ENCODE measurements at places on chromosomes 5 and 9.

- no peak for DNase-seq
Measured at GRCh38 chr9:109455861-109456260, 42.2 kb downstream of the PTPN3 start.

DNA sequence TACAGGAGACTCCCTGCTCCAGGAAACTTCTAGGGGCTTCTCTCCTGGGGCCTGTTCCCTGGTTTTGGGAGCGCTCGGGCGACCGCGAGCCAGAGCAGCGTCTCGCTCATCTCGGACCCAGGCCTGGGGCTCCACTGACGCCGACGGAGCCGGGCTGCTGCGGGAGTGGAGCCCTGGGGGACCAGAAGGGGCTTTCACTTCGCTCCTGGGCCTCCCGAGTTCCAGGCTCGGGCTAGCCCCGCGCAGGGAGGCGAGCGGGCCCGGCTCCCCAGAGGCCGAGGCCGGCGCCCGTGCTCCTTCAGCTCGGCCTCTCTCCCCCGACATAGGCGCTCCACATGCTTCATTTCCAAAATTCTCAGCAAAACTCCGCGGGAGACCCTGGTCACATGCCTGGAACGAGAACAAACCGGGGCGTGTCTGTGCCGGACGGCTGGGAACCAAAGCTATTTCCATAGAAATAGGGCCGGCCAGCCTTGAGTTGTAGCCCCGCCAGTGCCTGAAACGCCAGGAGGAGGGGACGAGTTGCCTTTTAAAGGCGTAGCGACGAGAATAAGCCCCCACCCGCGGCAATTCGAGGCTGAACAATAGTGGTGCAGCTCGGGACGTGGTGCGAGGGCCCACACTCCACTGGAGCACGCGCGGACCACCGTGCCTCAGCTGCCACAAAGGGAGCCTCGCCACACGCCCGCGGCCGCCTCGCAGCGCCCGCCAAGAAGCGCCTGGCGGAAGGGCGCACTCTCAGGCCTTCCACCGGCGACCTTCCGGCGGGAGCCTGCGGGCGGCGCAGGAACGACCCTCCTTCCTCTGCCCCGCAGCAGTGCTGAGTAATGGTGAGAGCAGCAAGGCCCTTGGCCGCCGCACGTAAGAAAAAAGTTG, 1.1 kb upstream of the G3BP1 start:
- DNase-seq = peak; percentile 72

GRCh38 chr9:134676886-134677285, 35.3 kb downstream of the COL5A1 start:
- DNase-seq = no peak

- no peak for DNase-seq
Measured at GRCh38 chr5:146334074-146334533, 4.5 kb upstream of the POU4F3 start.

DNA sequence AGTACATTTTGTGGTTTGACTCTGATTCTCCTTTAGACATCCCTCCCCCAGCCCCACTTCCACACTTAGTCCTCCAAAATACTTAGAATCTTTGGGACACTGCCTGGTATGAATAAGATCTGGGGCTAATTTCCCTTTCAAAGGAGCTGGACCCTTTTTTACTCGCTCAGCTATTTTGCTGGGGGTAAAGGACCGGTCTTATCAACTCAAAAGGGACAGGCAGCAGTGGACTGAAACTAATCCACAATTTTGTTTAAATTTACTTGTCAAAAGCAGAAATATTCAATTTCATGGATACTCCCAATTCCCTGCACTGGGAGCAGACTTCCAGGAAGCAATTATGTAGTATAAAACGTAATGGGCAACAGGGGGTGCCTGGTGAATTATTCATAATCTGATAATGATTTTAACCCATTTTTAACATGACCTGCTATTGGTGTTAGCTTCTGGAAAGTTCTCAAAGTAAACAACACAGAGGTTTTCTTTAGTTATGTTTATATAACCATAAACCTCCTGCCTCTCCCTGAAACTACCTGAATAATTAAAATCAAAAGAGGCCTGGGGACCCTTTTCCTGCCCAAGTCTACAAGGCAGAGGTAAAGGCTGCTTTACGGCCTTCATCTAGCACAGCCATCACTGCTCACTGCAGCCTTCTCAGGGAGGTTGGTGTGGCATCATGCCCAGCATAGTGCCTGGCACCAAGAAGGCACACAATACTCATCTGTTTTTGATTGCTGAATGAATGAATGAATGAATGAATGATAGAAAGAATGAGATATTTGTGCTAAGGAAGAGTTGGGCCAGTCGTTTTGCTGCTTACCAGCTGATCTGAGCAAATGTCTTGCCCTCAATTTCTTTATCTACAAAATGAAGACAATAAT, 44.2 kb upstream of the GNPDA1 start:
- DNase-seq = peak; percentile 58

- no peak for DNase-seq
Measured at GRCh38 chr9:33155393-33155792, 11.7 kb downstream of the B4GALT1 start.

DNA sequence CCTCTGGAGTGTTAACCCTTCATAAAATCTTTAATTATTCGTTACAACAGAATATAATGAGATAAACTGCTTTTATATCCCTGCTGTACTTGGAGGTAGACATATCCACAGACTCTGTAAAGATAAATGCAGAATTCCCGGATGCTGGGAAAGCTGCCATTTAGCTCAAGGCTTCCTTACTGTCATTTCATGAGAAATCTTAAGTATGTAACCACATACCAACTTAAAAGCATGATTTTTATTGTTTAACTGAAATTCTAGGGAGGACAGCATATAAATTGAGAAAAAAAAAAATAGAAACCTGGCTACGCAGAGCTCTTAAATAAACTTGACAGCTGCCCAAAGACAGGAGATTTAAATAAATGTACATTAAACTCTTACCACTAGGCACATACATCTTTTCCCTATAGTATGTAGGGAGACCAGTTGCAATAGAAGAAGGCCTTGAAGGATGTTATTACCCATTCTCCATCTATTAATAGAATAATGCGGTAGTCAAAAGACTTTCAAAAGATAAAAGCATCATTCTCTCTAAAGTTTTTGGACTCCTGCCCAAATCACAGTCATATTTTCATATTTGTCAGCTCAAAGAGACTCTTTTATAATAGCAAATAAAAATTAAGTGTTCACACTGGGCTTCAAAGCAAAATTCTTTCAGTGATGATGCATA, 373.8 kb downstream of the NDUFS4 start:
- no peak for DNase-seq

DNA sequence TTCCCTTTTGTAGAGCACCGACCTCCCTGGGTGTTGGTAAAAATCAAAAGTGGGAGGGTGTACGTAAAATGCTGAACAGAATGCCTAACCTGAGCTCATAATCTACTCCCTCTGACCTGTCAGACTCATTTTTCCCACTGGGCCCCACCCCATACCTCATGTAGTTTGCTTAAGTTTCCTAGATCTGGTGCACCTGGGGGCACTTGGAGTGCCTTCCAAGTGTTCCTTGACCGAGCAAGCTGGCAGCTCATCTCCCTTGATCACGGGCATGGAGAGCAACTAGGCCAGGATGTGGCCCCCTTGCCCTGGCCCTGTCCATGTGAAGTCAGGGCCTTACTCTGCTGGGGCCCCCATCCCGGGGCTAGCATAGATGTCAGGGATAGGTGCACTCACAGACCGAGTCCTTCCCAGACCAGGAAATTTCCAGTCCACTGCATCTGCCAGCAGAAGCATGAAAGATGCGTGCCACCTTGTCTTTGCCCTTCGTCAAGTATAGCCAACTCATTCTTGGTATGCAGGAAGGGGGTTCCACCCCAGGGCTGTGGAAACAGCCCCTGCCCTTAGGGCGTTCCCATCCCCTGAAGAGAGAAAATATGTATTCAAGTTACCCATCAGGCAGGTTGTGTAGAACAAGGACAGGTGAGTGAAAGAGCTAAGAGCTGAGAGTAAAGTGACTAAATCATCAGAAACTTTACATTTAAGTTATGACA, 41.9 kb downstream of the SLC22A5 start:
- no peak for DNase-seq

DNA sequence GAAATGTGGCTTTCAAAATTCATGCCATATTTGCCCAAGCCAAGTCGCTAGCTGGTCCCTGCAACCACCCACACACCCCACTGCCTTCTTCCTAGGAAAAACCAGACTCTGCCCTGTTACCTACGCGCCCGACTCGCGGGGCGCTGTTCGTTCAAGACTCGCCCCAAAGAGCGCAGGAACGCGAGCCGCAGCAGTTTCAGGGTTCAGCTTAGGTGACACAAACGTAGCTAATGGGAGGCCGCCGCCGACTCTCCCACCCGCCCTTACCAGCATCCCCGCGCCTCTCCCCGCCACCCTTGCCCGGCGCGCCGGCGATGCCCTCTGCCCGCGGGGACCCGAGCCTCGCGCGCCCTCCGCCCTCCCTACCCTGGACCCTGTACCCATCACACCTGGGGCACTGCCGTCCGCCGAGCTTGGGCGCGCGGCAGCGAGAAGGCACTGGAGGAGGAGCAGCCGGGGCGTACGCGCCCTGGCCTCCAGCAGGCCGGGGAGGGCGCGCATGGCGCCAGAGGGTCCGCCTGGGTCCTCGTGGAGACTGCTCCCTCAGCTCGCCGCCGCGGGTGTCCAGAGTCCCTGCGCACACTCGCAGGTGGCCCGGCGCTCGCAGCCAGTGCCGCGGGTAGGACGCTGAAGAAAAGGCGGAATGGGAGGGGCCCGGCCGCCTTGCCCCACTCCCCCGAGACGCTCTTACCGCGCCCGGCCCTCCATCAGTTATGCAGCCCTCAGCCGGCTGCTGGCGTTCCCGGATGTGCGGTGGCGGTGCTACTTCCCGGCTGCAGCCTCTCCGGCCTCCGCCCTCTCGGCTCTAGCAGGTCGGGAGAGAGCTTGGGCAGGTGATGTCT, at the start of gene EMB:
TSS of gene EMB (minus strand) at position 638 of the 842 bp plus-strand sequence. CDS start at position 501, 137 bp downstream.
- no peak for DNase-seq
